NCI-H146 (cell line): ENCODE measurements at places on chromosomes 7 and 10.

DNA sequence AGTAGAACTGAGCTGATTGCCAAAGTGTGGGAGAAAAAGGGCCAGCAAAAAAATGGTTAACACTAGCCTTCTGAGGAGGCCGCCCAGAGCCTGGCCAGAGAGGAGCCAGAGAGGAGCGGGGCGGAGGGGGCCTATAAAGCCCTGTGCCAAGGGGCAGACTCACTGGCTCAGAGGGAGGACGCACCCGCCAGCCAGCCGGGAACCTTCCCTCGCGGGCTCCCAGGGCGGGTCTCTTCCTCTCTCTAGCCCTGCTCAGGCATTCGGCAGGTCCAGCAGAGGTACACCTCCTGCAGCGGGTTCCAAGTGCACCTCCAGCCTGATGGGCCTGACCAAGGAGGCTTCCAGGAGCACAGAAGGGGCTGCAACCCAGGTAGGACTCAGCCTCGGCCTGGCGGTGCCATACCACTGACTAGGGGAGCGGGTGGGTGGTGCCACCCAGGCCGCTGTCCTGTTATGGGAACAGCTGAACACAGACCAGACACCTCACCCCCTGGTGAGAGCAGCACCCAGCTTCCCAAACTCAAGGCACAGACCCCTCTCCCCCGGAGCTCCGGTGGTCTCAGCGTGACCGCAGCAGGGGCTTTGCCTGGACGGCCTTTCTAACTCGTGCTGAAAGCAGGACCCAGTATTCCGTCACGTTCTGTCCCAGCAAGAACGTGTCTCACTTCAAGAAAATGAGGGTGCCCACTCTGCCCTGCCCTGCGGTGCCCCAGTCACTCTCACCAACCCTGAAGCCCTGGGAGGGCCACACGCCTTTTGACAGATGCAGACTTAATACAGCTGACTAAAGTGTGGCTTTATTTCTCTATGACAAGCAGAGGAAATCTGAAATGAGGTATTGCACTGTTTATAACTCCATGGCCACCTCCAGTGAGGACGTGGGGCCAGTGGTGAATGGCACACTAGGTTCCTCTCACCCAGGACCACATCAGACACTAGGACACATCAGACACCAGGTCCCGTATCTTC lies at the start of gene GPER1:
Gene GPER1, plus strand, starts transcription at position 162 of the 969 bp plus-strand sequence. CDS start 3,616 bp downstream, outside the sequence.
- no peak for DNase-seq

DNA sequence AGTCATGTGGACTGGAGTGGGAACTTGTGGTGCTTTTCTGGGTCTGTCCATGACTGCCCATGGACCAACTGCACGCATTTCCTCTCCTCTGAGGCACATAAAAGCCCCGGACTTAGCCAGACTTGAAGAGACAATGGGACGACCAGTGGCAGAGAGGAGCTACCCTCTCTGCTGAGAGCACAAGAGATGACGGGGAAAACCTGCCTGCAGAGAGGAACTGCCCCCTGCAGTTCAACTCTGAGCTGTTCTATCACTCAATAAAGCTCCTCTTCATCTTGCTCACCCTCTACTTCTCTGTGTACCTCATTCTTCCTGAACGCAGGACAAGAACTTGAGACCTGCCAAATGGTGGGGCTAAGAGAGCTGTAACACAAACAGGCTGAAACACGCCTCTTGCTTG lies 184.5 kb downstream of the ZNF438 start:
- DNase-seq = no peak

GRCh38 chr7:143015084-143015483 lies 11.8 kb downstream of the OR9A2 start:
- DNase-seq = no peak

GRCh38 chr10:125159486-125159931 lies 854 bp downstream of the CTBP2 start:
- DNase-seq = peak; percentile 54

DNA sequence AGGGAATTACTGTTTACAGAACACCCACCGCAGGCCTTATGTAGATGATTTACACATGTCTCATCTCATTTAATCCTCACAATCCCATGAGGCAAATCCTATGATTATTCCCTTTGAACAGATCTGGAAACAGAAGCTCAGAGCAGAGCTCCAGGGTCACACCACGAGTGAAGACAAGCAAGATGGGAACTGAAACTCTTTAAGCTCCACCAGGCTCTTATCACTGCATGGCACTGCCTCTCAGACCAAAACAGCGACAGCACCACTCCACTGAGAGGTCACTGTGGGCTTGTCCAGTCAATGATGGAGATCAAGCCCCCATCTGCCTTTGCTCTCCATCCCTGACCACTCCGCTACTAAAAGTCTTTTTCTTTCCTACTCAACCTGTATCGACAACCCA lies 5.9 kb downstream of the GRID1 start:
- no peak for DNase-seq

DNA sequence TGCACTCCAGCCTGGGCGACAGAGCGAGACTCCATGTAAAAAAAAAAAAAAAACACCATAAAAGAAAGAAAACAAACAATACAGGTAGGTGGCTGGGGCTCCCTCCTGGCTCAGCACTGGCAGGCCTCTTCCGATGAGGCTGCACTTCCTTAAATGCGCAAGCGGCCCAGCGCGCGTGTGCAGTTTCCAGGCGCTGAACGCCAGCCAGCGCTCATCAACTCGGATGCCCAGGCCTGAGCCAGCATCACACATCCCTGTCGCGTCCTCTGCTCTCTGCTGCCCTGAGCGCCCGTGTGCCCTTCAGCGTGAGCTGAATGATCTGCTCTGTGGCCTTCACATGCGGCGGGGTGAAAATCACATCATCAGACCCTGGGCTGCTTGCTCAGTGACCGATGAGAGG lies 31.8 kb downstream of the NUDT1 start:
- DNase-seq = no peak

DNA sequence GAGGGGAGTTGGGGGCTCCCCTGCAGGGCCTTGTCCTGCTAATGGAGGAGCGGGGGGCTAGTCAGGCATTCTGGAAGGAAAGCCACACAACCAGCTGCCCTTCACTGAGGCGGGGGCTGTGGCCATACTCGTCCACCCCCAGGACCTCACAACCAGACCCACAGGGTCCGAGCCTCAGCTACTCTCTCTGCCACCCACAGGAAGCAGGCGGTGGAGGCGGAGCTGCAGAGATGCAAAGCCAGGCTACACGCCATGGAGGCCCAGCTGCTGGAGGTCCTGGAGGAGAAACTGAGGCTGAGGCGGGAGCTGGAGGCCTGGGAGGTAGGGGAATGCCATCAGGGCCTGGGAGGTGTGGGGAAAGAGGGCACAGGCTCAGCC lies 3.1 kb downstream of the ABHD11 start:
- DNase-seq = no peak

- no peak for DNase-seq
These were observed 29.2 kb upstream of the ATRNL1 start for GRCh38 chr10:115063701-115064658.

GRCh38 chr10:111200505-111201186 lies 123.8 kb downstream of the ADRA2A start:
- peak; percentile 62 for DNase-seq

DNA sequence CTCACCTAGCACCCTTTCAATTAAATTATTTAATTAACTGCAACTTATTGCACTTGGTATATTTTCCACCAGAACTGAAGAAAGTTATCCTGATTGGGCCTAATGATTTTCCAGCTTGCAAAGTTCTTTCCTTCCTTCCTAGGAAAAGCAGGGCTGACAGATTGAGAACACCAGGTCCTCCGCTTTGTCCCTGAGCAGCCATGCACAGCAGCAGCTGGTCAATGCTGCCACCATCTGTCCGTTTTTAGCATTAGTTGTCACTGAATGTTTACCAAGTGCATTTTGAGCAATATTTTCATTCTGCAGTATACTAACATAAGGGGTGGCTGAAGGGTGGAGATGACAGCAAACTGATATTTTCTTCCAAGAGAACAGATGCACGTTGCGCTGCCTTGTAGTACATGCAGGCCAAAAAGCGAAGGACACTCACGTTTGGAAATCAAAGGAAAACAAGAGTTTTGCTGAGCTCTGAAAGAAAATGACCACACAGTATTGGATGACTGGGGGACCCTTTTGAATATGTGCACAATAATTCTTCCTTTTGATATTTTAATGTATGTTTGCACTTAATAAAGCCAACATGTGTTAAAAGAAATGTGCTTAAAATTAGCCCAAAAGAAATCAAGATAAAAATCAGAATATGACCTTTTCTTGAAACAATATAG lies 248.8 kb upstream of the PTN start:
- DNase-seq = peak; percentile 37

GRCh38 chr10:124225029-124225466 lies 131.7 kb upstream of the CHST15 start:
- DNase-seq = no peak

- DNase-seq = no peak
These were observed 202.0 kb downstream of the ARL4A start for GRCh38 chr7:12889391-12889790.

GRCh38 chr7:21923658-21924057 lies 22.0 kb downstream of the CDCA7L start:
- peak; percentile 96 for DNase-seq

GRCh38 chr10:18254086-18254485 lies 113.9 kb downstream of the CACNB2 start:
- DNase-seq = no peak

- DNase-seq = no peak
These were observed 13.1 kb upstream of the LIPF start for GRCh38 chr10:88651101-88651551.

DNA sequence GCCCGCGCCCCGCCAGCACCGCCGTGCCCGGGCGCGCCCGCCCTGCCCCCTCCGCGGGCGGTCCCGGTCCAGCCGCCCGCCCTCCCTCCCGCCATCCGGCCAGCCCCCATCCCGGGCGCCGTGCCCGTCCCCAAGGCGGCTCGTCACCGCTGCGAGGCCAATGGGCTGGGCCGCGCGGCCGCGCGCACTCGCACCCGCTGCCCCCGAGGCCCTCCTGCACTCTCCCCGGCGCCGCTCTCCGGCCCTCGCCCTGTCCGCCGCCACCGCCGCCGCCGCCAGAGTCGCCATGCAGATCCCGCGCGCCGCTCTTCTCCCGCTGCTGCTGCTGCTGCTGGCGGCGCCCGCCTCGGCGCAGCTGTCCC lies at the start of gene HTRA1:
Gene HTRA1, plus strand, starts transcription at position 187 of the 362 bp plus-strand sequence. Its CDS starts 100 bp downstream, at position 287.
- peak; percentile 62 for DNase-seq

- DNase-seq = no peak
These were observed 253.8 kb upstream of the YAE1 start for GRCh38 chr7:39312254-39312989.

GRCh38 chr7:16571941-16572340 lies 45.3 kb downstream of the LRRC72 start:
- no peak for DNase-seq

DNA sequence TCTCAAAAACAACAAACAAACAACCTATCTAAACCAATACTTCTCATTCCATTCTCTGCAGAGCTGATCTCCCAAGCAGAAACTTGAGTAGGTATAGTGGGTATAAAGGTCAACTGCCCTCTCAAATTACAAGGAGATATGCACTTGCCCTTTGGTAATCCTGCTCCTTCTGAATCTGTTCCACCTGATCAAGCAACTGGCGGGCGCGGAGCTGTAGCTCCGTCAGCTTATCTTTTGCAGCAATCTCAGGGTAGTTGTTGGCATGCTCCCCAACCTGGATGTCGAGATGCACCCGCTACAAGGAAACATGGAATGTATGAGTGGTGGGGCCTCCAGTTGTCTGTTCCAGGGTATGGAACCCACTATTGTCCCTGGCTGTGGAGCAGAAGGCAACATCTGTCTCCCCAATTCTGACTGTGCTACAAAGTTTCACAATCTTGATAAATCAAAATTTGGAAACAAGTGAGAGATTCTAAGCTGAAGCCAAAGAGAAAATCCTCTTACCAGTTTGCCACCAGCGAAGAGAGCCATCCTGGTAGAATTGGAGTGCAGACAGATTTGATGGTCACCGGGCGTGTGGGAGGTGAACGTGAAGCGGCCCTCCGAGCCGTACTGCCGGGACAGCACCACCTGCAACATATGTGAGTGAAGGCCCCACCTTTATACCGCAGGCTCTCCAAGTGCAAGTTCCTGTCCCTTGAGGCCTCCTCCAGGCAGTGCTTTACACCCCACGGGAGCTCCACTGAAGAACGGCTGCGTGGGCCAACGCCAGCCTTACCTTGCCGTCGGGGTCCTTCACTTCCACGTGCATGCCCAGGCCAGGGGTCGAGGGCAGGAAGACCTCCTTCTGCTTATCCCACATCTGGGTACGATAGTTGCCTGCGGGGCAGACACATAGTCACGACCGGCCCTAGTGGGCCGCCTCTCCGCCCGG lies 819 bp downstream of the TMED4 start:
- DNase-seq = peak; percentile 47

DNA sequence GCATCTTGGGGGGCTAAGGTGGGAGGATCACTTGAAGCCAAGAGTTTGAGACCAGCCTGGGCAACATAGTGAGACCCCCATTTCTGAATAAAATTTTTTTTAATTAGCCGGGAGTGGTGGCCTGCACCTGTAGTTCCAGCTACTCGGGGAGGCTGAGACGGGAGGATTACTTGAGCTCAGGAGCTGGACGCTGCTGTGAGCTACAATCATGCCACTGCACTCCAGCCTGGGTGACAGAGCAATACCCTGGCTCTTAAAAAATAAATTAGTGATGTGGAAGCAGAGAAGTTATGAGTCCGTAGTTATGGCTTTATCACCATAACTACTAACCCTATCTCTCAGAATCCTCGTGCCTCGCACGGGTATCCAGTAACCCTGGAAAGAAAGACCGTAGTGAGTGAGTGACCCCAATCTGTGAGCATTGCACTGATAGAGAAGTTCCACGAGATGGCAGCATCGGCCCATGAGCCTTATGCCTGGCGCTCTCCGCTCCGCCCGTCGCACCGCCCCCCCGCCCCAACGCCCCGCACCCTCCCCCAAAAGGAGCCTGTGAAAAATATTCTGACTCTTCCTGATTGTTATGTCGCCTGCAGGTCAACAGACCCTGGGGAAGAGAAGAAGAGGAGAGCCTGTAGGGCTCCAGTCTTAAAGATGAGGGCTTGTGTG lies 4.9 kb upstream of the SLC29A3 start:
- peak; percentile 29 for DNase-seq

DNA sequence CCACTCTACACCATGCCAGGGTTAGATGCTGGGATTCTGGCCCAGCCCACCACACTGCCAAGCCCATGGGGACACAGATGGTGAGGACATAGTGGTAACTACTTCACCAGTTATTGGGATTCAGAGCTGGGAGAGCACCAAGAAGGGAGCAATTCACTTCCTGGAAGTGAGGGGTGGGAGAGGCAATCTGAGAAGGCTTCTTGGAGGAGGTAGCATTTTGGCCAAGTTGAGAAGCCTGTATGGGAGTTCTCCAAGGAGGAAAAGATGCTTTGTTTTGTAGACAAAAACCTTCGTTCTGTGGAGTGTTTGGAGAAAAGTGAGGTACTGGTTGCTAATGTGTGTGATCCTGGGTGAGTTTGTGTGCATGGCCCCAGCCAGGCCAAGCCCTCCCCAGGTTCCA lies 3.8 kb upstream of the PRKRIP1 start:
- no peak for DNase-seq

GRCh38 chr10:124652701-124653100 lies 91.5 kb downstream of the FAM53B start:
- DNase-seq = no peak

DNA sequence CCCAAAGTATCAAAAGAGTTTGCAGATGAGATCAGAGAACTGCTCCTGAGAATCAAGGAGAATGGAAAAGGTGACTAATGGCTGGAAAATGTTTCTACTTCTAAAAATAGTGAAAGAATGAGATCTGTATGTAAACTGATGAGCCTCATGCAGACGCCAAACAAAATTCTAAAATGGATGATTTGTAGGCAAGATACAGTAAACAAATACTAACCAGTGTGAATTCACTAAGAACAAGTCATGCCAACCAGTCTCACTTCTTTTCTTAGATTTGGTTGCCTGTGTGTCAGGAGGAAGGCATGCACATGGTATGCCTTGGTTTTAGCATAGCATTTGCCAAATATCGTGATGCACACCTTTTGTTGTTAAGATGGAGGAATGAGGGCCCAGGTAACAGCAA lies 94.9 kb upstream of the PIK3CG start:
- no peak for DNase-seq
